ENCODE measurements at places on chromosomes 12 and 14. TPM values are rescaled to one million over a fixed set of nuclear protein-coding genes. Genes with fewer than 3 reads are reported as not detected.

The ENDOU gene
- total RNA-seq, result 0.58 TPM

The PHLDA1 gene
- total RNA-seq, result 3.4 TPM

The TTC8 gene
- 29.3 TPM for total RNA-seq

The PZP gene
- not detected for total RNA-seq

The WASHC4 gene
- 37.0 TPM for total RNA-seq

DNA sequence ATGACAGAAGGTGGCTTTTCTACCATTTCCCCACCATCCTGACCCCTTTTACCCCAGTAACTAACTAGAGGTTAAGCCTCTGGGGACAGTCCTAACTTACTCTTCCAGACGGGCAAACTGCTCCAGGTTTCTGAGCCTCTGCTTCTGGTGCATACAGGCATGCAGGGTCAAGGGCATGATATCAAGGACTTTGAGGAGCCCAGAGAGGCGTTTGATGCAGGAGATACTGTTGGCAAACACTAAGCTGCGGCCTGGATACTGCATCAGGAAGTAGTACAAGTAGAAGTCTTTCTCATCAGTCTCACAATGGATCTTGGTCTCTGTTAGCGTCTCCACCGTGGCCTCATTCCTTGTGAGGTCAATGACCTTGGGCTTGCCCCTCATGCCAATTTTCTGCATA, 21.0 kb downstream of the DDX24 start:
- no peaks in the 10 kb centered on the region for H3K27me3 ChIP-seq
- no peak for DNase-seq
- H3K4me3 ChIP-seq, result no peak overlapping the region
- peaks cover 63% of the 10 kb centered on the region for H3K36me3 ChIP-seq
- no peaks in the 10 kb centered on the region for H3K4me1 ChIP-seq

- no peaks in the 10 kb centered on the region for H3K36me3 ChIP-seq
- H3K27ac ChIP-seq, result no peak overlapping the region
- no peak for DNase-seq
- H3K4me1 ChIP-seq, result peaks cover 8% of the 10 kb centered on the region
- no peaks in the 10 kb centered on the region for H3K27me3 ChIP-seq
- H3K4me3 ChIP-seq, result no peak overlapping the region
Observed at GRCh38 chr14:68981539-68981976, 2.5 kb upstream of the ACTN1 start.

- no peak for DNase-seq
- no peak overlapping the region for H3K27ac ChIP-seq
- H3K4me1 ChIP-seq, result no peaks in the 10 kb centered on the region
- H3K36me3 ChIP-seq, result no peaks in the 10 kb centered on the region
- H3K4me3 ChIP-seq, result no peak overlapping the region
- no peaks in the 10 kb centered on the region for H3K27me3 ChIP-seq
Observed at GRCh38 chr12:51525518-51525917, 65.5 kb upstream of the SCN8A start.

DNA sequence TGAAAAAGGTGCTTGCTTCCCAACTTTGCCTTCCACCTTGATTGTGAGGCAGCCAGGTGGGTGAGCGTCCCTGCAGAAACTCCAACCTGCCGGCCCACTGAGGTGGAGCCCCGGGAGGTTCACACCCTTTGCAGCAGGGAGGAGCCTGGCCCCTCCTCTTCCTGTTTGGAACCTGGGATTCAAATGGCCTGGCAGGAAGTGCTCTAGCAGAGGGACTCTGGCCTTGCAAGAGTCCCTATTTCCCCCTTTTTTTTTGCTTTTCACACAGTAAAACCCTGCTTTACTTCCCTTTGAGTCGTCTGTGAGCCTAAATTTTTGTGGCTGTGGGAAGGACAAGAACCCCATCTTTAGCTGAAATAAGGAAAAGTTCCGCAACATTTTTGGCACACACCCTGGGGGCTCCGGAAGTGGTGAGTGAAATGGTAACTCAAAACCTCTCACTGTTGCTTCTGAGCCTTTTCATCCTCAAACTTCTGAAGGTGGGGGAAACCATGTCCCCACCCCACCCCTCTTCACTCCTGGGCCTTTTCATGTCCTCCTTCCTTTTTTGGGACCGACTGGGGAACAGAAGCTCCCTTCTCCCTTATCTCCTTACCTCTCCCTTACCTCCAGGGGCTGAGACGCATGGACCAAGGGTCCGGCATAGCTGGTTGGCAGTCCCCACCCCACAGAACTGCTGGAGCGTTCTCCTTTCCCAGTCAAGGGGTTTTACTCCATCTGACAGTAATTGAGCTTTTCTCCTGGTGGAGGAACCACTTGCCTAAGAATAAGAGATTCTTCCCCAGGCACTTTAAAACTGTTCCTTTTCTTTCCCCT, 102.0 kb downstream of the KCNMB4 start:
- DNase-seq, result no peak
- H3K27ac ChIP-seq, result no peak overlapping the region

- H3K27ac ChIP-seq, result no peak overlapping the region
- no peaks in the 10 kb centered on the region for H3K36me3 ChIP-seq
- H3K4me3 ChIP-seq, result no peak overlapping the region
- H3K4me1 ChIP-seq, result no peaks in the 10 kb centered on the region
- no peak for DNase-seq
- H3K27me3 ChIP-seq, result no peaks in the 10 kb centered on the region
Observed at GRCh38 chr14:58650857-58651256, 13.1 kb downstream of the DACT1 start.

GRCh38 chr14:54840798-54841197, 61.8 kb downstream of the GCH1 start:
- no peak overlapping the region for H3K27ac ChIP-seq
- no peaks in the 10 kb centered on the region for H3K4me1 ChIP-seq
- no peak for DNase-seq
- no peaks in the 10 kb centered on the region for H3K27me3 ChIP-seq
- no peaks in the 10 kb centered on the region for H3K36me3 ChIP-seq

GRCh38 chr12:59036973-59037762, 116.9 kb upstream of the LRIG3 start:
- no peak overlapping the region for H3K27ac ChIP-seq
- H3K4me3 ChIP-seq, result no peak overlapping the region
- H3K36me3 ChIP-seq, result no peaks in the 10 kb centered on the region
- H3K27me3 ChIP-seq, result no peaks in the 10 kb centered on the region
- H3K4me1 ChIP-seq, result no peaks in the 10 kb centered on the region

DNA sequence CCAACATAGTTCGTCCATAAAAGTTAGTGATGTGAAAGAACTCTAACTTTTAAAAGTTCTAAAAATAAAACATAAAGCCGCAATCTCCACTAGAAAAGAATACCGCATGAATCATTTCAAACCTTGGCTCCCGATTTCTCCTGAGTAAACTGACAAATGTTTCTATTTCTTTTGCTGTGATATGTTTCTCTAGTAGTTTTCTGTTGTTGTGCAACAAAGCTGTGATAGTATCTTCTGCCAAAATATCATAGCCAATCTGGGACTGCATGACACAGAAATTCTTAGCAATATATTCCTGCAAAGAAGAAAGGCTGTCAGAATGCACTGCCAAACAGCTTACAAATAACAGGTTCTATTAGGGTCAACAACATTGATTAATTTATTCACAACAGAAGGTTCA, 174.0 kb downstream of the ITPR2 start:
- DNase-seq, result no peak
- no peaks in the 10 kb centered on the region for H3K27me3 ChIP-seq
- no peak overlapping the region for H3K4me3 ChIP-seq
- H3K27ac ChIP-seq, result no peak overlapping the region
- H3K36me3 ChIP-seq, result no peaks in the 10 kb centered on the region

DNA sequence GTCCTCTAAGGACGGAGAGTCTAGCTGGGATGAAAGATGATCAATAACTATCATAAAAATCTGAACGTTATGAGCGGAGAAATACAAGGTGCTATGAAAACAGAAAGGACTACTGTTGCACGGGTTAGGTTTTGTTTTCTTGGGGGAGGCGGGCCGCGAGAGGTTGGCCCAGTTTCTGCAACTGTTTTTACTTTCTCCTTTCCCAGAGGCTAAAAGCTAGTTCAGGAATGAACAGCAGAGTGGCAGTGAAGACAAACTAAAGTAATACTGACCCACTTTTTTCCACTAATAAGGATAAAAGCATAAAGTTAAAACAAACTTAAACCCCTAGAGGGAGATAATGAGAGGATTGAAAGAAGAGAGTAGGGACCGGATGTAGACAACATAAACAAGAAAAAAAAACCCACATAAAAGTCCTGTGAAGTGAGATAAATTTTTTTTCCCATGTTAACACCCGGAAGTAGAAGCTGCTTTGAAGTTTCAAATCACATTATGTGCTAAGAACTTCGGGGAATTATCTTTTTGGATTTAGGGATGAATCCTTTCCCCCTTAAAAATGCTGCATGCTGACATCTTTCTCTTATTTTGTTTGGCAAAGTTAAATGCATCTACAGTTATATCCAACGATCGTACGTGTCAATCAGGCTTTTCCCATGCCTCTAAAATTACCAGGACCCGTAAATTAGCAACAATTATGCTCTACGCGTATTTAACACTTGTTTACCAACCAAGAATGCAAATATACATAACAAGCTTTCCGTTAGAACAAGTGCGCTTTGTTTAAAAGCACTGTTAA, 1.0 kb upstream of the CDK17 start:
- H3K27me3 ChIP-seq, result no peaks in the 10 kb centered on the region
- peak overlapping the region; percentile 98 for H3K27ac ChIP-seq
- H3K4me1 ChIP-seq, result peaks cover 24% of the 10 kb centered on the region
- DNase-seq, result peak; percentile 90
- H3K36me3 ChIP-seq, result no peaks in the 10 kb centered on the region

DNA sequence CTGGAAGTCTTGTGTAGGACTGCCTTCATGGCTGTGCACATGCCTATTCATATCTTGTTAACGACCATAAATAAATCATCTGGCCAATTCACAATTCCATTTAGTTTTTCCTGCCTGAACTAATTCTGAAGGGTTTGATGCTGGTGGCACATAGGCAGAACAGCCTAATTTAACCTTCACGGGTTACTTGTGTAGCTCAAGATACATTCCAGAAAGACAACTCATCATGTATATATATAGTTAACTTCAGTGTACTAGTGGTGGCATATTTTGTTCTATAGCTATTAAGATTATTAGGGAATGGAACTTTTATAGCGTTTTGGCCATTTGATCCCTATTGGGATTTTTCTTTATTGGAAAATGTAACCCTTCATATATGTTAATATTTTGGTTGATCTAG, 31.4 kb downstream of the CFAP54 start:
- no peak overlapping the region for H3K4me3 ChIP-seq
- no peaks in the 10 kb centered on the region for H3K4me1 ChIP-seq
- DNase-seq, result peak; percentile 28

GRCh38 chr14:105328070-105328677, 13.6 kb downstream of the PACS2 start:
- H3K4me1 ChIP-seq, result peaks cover 7% of the 10 kb centered on the region
- no peak for DNase-seq
- no peak overlapping the region for H3K27ac ChIP-seq
- H3K36me3 ChIP-seq, result no peaks in the 10 kb centered on the region

DNA sequence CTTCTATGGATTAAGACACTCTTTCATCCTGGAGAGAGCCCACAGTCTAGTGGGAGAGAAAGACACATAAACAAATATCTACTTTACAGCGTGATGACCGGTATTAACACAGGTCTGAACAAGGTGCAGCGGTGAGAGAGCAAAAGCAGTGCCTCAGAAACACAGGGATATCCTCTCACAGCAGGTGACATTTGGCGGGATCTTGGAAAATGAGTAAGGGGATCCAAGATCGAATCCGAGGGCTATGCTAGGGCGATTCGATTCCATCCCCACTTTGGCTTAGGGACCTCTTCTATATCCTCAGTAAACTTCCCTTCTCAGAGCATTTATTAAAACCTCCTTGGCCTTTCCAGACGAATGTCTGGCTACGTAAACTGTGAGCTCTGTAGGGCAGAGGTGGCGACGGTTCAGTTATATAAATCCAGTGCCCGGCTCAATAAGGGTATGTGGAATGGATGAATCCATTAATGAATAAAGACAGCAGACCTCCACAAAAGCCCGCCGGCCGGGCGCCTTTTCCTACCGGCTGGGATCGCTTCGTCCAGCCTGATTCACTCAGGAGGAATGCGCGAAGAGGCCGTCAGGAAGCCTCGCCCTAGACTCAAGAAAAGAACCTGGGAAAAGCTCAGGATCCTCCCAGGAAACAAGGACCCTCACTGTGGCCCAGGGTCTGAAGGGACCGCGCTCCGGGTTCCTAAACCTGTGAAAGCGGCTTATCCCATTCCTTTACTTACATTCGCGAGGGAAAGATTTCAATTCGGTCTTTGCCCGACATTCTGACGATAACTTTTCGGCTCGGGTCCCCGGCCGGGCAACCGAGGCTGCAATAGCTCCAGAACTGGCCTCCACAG, 455 bp downstream of the ATP6V1D start:
- peaks cover 31% of the 10 kb centered on the region for H3K4me1 ChIP-seq
- peak overlapping the region; percentile 99 for H3K27ac ChIP-seq
- no peaks in the 10 kb centered on the region for H3K27me3 ChIP-seq
- H3K36me3 ChIP-seq, result peaks cover 12% of the 10 kb centered on the region
- H3K4me3 ChIP-seq, result peak overlapping the region; percentile 86

Measured in A673 (cell line).